Right cardiac atrium (tissue), 5 donors: ENCODE measurements at places on chromosomes 12 and 14. TPM values are rescaled to one million over a fixed set of nuclear protein-coding genes. Genes with fewer than 3 reads are reported as not detected.
A peak's percentile ranks its signal among the peaks of the same experiment; 100 is the strongest.

Gene PDZRN4
- total RNA-seq = 0.32 TPM

Gene CFAP54
- 0.29 TPM for total RNA-seq

Gene SETD3
- 120 TPM for total RNA-seq

Gene SLC7A7
- 7.5 TPM for total RNA-seq

Gene DNAI7
- total RNA-seq = 0.83 TPM

Gene DAAM1
- 120 TPM for total RNA-seq

Gene CPSF6
- 44.1 TPM for total RNA-seq

Gene CREBL2
- 24.9 TPM for total RNA-seq

GRCh38 chr12:54795644-54796043 lies 58.7 kb upstream of the MUCL1 start:
- DNase-seq = no peak

GRCh38 chr14:51917193-51917592 lies 56.8 kb downstream of the GNG2 start:
- DNase-seq = no peak

GRCh38 chr12:14619741-14620501 lies 52.2 kb upstream of the PLBD1 start:
- no peak for DNase-seq

DNA sequence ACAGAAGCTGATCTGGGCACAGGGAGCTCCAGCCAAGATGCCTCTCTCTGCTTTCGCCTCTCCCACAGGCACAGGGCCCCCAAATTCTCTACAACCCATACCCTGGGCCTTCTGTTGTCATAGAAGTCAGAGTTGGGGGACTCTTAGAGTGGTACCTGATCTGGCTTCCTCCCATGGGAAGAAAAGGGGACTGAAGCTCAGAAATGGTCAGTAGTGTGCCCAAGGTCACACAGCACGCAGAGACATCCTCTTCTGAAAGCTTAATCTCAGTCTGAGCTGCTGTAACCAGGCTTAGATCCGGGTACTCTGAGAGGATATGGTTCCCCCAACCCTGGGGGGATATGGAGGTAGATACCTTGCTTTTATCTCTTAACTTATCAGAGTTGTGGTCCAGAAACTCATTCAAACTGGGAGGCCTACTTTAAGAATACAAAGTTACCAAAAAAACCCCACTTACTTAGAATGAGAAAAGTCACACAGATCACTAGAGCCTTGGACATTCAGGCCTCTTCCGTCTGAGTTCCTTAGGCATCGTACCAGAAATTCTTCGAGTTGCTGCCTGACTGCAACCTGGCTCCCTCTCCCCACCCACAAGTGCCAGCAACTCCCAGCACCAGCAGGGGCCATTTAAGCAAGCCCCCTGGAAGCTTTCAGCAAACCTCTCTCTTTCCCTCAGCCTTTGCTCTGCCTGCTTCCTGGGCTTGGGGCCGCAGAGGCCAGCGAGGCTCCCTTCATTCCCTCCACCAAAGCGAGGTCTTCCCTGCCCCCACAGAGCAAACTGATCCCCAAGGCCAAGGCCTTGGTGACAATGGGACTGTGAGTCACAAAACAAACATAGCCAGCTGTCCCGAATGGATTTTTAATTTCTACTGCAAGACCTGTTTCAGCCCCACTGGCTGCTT lies 13.9 kb downstream of the KRT7 start:
- DNase-seq = no peak

GRCh38 chr12:127054531-127054930 lies 1212.4 kb upstream of the TMEM132C start:
- DNase-seq = no peak

GRCh38 chr14:76491172-76491930 lies 115.4 kb downstream of the ESRRB start:
- no peak for DNase-seq

GRCh38 chr12:108009442-108010070 lies 119.5 kb upstream of the WSCD2 start:
- no peak for DNase-seq

- DNase-seq = no peak
These were observed 467.4 kb downstream of the TMEM121 start for GRCh38 chr14:105993814-105994213.

DNA sequence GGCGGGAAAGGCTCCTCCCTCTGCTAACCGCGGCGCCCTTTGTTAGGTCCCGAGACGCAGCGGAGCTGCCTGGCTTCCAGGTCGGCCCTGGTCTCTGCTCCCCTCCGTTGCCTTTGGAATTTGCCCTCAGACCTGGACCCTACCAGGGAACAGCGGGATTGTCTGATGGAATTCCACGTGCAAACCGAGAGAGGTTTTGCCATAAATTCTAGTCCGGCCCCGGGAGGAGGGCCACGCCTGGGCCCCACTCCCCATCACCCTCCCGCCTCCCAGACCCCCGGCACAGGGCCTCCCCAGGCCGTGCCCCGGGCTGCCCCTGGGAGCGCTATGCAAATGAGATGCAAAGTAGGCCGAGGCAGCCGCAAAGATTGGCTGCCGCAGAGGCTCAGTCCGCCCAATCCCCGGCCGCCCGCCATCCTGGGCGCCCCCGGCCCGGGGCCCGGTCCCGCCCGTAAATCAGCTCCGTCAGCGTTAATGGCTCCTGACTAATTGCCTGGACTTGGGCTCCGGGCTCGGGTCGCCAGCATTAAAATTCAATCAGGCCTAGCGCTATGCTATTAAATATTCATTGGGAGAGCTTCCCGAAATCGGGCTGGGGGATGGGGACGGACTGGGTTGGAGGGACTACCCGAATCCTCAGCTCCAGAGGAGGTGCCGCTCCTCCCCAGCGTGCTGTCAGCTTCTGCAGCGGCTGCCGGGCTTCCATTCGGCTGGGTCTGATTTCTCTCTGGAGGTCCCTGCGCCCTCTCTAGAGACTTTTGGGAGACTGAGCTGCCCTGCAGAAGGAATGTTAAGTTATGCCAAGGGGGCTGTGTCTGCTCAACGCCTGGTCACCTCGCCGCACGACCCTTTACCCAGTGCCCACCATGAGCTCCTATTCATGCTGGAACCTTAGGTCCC lies 15.7 kb upstream of the FIGNL2 start:
- DNase-seq = no peak

GRCh38 chr14:76329951-76330350 lies 46.0 kb upstream of the ESRRB start:
- DNase-seq = no peak

GRCh38 chr12:19227880-19228210 lies 98.3 kb downstream of the PLEKHA5 start:
- no peak for DNase-seq

GRCh38 chr12:25324861-25325260 lies 74.1 kb upstream of the KRAS start:
- no peak for DNase-seq

- DNase-seq = peak; percentile 78
These were observed 450 bp downstream of the BLTP3B start for GRCh38 chr12:100141998-100142850.

DNA sequence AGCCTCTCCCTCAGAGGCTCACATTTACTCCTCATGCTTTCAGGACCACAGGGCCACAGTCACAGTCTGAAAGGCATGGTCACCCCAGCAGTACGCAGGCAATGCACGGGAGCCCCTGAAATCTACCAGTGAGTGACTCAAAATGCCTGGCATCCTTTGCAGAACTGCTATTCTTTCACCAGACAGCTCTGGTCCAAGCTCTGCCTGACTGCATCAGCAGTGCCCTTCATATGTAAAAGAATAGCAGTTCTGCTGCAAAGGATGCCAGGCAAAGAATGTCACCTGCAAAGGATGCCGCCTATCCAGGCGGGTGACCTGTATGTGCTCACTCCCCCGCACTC lies 38.5 kb downstream of the LGMN start:
- DNase-seq = no peak

GRCh38 chr12:110934093-110934852 lies 13.9 kb upstream of the MYL2 start:
- DNase-seq = no peak

- no peak for DNase-seq
These were observed 34.9 kb downstream of the HCAR2 start for GRCh38 chr12:122668268-122668667.

- DNase-seq = no peak
These were observed 199.2 kb downstream of the MSRB3 start for GRCh38 chr12:65477721-65478120.

DNA sequence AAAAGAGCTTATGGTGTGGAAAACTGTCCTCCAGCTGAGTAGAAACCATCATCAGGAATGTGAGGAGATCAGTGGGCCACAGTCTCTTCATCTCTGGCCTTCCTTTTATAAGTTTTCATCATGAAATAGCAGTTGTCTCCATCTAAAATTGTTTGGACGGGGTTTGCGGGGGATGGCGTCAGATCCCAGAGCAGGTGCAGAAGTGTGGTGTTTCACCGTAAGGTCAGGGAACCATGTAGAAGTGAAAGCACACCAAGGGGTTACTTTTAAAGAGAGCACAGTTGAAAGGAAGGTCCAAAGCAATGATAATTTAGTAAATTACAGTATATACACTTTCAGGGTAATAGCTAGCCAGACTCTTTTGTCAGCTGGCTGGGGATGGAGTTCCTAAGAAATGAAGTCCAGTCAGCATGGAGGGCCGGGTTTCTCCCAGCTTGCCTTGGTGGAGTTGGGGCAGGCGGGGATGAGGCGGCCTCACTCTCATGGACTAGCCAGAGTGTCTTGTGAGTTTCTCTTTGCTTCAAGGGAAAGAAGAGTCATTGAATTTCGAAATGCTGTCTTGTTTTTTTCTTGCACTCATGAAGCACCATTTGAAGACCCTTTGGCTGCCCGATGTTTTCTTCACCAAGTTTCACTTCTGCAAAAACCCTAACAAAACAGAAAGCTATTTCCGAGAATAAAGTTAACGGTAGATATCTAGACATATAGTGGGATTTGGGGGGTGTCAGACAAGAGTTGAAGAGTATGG lies 100.6 kb downstream of the ETV6 start:
- peak; percentile 67 for DNase-seq

- peak; percentile 13 for DNase-seq
These were observed 10.1 kb downstream of the NOC4L start for GRCh38 chr12:132154341-132154761.

GRCh38 chr12:77835969-77836368 lies 5.3 kb downstream of the NAV3 start:
- DNase-seq = no peak
